ENCODE measurements at places on chromosomes 16 and 17.

DNA sequence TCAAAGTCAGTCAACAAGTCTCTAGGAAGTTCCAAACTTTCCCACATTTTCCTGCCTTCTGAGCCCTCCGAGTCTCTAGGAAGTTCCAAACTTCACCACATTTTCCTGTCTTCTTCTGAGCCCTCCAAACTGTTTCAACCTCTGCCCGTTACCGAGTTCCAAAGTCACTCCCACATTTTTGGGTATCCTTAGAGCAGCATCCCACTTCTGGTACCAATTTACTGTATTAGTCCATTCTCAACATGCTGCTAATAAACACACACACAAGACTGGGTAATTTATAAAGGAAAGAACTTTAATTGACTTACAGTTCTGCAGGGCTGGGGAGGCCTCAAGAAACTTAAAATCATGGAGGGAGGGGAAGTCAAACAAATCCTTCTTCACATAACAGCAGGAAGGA, 169.0 kb upstream of the HS3ST3A1 start:
- no peak for DNase-seq

DNA sequence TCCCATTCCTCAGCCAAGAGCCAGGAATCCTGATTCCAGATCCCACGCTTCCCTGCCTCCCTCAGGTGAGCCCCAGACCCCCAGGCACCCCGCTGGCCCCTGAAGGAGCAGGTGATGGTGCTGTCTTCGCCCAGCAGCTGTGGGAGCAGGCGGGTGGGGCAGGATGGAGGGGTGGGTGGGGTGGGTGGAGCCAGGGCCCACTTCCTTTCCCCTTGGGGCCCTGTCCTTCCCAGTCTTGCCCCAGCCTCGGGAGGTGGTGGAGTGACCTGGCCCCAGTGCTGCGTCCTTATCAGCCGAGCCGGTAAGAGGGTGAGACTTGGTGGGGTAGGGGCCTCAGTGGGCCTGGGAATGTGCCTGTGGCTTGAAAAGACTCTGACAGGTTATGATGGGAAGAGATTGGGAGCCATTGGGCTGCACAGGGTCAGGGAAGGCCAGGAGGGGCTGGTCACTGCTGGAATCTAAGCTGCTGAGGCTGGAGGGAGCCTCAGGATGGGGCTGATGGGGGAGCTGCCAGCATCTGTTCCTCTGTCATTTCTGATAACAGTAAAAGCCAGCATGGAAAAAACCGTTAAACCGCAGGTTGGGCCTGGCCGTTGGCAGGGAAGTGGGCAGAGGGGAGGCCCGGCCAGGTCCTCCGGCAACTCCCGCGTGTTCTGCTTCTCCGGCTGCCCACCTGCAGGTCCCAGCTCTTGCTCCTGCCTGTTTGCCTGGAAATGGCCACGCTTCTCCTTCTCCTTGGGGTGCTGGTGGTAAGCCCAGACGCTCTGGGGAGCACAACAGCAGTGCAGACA, at the start of gene SPN:
TSS of gene SPN (plus strand) at position 232 of the 791 bp plus-strand sequence. CDS start at position 714, 482 bp downstream.
- DNase-seq = no peak

DNA sequence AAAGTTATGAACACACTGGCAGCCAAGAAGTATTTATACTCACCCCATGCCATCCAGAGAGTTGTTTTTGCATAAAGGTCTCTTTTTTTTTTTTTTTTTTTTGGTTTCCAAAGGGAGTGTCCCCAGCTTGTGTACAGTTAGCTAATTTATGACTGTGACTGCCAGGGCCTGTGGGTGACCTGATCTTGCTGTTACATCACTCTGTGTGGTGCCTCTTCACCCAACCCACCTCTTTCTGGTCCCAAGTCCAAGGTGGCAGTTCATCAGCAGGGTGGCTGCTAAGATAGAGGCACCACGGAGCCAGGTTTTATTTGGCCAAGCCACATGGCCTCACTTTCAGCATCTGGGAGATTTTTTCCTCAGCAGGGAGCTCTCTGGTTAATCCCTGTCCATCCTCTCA, at the start of gene NOS2:
TSS of gene NOS2 (minus strand) at position 8 of the 400 bp plus-strand sequence. CDS start 1,720 bp downstream, outside the sequence.
- no peak for DNase-seq

DNA sequence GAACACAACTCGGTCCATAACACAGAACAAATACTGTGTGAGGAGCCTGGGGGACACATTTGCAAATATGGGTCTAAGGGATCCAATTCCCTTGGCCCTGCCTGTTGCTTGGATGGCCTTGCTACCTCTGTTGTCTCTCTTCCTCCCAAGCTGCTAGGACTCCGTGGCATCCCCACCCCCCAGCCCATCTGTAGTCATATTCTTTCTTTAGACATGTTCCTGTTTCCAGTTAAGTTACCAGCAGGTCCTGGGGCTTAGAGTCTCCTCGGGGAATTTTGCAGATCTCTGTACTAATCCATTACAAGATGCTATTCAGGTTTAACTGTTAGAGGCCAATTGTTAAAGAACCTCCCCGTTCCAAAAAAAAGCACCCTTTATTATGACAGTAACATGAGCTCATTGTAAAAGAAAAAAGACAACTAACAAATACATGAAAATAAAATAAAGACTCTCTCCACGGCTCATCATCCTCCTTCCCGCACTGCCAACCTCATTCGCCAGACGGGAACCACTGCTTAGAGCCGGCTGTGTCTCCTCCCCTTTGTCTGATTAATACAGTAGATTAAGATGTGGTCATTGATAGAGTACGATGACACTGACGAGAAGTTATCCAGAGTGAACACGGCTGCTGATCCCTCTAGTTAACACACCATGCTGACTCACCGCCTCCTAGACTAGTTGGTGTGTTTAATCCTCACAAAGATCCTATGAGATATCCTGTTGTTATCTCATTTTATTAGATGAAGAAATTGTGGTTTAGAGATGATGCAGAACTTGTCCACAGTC, 22.2 kb downstream of the HS3ST4 start:
- no peak for DNase-seq

DNA sequence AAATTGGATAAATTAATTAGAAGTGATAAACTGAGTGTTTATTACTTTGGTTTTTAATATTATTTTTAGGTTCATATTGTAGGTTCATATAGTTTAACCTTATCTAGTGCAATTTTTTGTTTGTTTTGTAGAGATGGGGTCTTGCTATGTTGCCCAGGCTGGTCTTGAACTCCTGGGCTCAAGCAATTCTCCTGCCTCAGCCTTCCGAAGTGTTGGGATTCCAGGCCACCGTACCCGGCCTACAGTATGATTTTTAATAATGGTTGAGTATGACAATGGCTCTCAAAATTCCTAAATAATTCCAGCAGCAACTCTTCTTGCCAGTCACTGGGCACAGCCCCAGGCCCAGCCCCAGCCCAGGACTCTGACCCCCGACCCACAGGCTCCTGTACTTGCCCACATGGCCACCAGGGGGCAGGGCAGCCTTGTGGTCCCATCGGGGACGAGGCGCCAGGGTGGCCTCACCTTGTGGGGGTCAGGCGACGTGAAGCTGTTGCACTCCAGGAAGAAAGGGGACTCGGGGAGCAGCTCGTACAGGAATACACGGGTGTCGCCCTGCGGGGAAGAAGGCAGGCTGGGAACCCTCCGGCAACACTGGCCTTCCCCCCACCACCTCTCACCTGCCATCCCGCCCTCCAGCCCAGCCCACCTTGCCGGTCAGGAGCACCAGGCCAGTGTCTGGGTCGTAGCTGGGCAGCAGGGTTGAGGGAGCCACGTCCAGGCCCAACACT, 7.9 kb upstream of the PAM16 start:
- peak; percentile 51 for DNase-seq

DNA sequence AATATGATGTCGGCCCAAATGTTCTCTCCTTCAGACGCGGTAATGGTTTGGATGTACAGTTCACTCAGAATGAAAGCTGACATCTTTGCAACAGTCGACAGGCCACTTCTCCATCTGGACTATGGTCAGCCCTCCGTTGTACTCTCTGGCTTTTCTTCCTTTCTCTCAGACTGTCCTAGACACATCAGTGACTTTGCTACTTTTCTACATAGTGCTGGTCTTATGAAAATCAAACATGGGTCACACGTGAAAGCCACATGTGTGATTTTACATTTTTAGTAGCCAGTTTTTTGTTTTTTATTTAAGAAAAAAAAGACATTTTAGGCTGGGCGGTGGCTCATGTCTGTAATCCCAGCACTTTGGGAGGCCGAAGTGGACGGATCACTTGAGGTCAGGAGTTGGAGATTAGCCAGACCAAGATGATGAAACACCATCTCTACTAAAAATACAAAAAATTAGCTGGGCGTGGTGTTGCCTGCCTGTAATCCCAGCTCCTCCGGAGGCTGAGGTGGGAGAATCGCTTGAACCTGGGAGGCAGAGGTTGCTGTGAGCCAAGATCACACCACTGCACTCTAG, 644.1 kb downstream of the KCNJ2 start:
- DNase-seq = no peak

GRCh38 chr16:67517661-67518423, 10.8 kb upstream of the RIPOR1 start:
- DNase-seq = no peak

GRCh38 chr16:50857881-50858280, 116.0 kb downstream of the CYLD start:
- no peak for DNase-seq

DNA sequence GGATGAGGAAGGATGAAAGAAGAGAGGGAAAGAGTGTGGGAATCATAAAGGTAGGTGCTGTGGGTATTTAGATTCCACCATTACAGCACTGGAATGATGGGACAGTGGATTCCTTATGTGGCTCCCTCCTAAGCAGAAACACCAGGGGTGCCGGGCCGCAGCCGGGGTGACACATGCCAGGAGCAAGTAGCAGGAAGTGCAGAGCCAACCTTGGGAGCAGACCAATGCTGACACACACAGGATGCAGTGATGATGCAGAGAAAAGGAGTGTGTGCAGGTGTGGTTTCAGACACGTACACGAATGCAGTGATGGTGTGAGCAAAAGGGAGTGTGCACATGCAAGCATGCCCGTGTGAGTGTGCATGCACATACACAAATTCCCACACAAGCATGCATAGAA, 338.0 kb downstream of the SLC39A11 start:
- no peak for DNase-seq

- DNase-seq = no peak
Measured at GRCh38 chr16:71687861-71688260, 36.6 kb downstream of the PHLPP2 start.

DNA sequence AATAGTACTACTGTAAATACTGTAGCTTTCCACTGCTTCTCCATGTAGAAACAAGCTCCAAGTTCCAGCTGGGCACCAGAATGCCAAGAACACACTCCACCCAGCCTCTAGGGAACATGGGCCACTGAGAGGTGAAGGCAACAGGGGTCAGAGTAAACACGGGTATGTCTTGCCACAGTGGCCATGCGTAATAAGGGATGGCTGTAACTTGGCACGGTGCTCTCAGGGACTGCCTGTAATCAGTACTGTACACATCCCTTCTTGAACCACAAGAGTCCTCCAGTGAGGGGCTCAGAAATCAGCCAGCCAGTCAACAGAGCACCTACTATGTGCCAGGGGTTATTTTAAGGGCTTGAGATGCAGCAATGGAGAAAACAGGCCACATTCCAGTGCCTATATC, 10.8 kb downstream of the LRRC59 start:
- DNase-seq = no peak

- DNase-seq = peak; percentile 75
Measured at GRCh38 chr17:8158267-8159031, 4.3 kb downstream of the VAMP2 start.

- DNase-seq = no peak
Measured at GRCh38 chr17:28711723-28712031, at the start of gene PROCA1. Gene PROCA1, minus strand, starts transcription at chr17:28711888. Its CDS starts 228 bp downstream, at chr17:28711660.

DNA sequence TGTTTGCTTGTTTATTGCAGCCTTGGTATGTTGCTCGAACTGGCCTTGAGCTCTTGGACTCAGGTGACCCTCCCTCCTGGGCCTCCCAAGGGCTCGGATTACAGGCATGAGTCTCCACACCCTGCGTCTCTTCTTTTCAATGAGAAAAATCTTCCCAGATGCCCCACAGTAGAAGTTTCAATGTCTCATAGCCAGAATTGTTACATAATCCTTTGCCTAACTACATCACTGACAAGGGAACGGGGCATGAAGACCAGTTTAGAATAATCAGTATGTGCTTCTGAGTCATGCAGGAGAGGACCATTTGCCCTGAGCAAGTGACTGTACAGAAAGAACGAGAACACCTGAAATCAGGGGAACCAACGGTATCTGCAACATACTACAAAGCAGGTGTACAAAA, 61.9 kb upstream of the RBBP6 start:
- DNase-seq = no peak

DNA sequence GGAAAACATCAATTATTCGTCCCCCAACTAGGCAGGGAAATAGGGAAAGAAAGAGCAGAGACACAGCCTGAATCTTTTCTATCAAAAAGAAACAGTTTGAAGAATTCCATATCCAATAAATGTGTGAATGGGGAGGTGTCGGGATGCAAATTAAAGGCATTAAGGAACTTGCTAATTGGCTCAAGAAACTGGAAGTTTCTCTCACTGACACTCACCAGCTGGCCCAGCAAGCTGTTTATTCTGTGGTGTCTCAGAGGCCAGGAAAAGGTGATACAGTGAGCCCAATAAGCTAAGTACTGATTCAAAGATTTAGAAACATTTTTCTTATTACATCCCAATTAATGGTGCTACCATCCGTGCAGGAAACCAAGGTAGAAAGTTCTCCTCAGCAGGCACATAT, 104.4 kb upstream of the CLEC3A start:
- DNase-seq = no peak

- DNase-seq = no peak
Measured at GRCh38 chr16:65069766-65070165, 52.1 kb downstream of the CDH11 start.

DNA sequence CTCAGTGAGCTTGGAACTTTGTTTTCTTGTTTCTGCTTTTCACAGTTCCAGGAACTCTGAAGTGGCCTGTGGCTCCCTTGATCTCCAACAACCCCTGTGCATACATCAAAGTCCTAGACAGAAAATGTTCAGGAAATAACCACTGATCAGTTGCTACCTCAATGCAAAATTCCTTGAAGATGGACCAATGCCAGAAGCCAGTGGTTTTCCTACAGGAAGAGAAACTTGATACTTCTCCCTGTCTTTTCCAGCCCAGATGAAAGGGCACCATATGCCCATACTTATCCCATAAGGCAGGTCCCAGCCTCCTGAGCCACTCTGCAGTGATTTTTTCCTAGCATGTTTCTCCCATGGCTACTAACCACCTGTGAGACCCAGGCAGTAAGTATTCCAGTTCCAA, 12.3 kb upstream of the CDRT4 start:
- DNase-seq = no peak

DNA sequence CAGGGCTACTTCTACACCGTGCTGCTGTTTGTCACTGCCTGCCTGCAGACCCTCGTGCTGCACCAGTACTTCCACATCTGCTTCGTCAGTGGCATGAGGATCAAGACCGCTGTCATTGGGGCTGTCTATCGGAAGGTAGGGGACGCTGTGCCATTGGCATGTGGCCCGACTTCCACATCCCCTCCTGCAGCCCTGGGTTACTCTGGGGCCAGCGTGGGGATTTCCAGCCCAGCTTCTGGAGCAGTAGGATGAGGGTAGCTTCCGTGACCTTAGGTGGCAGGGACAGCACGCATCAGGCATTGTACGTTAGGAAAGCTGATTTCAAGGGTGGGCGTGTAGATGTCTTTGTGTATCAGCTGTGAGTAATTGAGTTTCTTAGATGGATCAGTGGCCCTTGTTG, 96.5 kb downstream of the ABCC1 start:
- no peak for DNase-seq

- DNase-seq = no peak
Measured at GRCh38 chr17:16269658-16270057, 52.6 kb downstream of the PIGL start.

- DNase-seq = no peak
Measured at GRCh38 chr16:24609740-24610415, 70.5 kb downstream of the RBBP6 start.

Measured in T-helper 17 cell (primary cell).